ENCODE measurements at places on chromosomes 1 and 21. TPM values are rescaled to one million over a fixed set of nuclear protein-coding genes. Genes with fewer than 3 reads are reported as not detected.
A peak's percentile ranks its signal among the peaks of the same experiment; 100 is the strongest.

The PRDX6 gene
- 459 TPM for total RNA-seq

The OR6N1 gene
- total RNA-seq: not detected

The RBM11 gene
- total RNA-seq: 2.6 TPM

The CD5L gene
- total RNA-seq: not detected

GRCh38 chr1:115672224-115673009, 30.6 kb downstream of the VANGL1 start:
- no peaks in the 10 kb centered on the region for H3K27me3 ChIP-seq
- peaks cover 48% of the 10 kb centered on the region for H3K4me1 ChIP-seq
- no peak overlapping the region for H3K27ac ChIP-seq
- H3K4me3 ChIP-seq: no peak overlapping the region
- no peak for DNase-seq

- H3K4me3 ChIP-seq: no peak overlapping the region
- H3K36me3 ChIP-seq: no peaks in the 10 kb centered on the region
- no peak for DNase-seq
- H3K27me3 ChIP-seq: no peaks in the 10 kb centered on the region
These were observed 40.2 kb downstream of the GPR161 start for GRCh38 chr1:168096296-168097165.

DNA sequence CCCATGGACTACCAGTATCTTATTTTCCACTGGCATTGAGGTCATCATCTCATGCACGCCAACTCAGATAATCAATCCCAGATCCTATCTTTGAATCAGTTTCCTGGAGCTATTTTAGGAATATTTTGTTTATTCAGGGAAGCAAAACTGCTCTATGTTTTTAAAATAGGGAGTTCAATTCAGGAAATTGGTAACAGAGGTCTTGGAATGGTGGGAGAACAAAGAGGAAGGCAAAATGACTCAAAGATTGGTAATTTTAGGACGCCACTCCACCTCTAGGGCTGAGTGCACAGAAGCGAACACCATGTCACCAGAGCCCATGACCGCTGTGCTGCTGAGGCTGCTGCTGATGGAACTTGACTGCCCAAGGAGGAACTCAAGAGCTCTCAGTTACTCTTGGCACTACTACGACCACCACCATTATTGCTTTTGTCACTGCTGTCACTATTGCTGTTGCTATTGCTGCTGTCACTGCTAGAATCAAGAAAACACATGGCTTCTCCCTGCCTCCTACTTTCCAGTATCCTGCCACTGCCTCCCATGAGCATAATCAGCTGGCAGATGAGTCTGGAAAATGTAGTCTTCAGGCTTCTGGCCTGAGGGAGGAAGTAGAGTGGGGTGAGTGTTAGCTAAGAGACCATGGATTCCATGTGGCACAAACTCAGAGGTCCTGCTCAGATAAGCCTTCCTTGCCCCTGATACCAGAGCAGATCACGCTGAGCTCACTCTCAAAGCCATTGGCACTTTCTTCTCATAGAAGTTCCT, 71.6 kb upstream of the CNIH3 start:
- no peak overlapping the region for H3K4me3 ChIP-seq
- no peaks in the 10 kb centered on the region for H3K27me3 ChIP-seq
- no peaks in the 10 kb centered on the region for H3K36me3 ChIP-seq
- H3K27ac ChIP-seq: peak overlapping the region; percentile 98

DNA sequence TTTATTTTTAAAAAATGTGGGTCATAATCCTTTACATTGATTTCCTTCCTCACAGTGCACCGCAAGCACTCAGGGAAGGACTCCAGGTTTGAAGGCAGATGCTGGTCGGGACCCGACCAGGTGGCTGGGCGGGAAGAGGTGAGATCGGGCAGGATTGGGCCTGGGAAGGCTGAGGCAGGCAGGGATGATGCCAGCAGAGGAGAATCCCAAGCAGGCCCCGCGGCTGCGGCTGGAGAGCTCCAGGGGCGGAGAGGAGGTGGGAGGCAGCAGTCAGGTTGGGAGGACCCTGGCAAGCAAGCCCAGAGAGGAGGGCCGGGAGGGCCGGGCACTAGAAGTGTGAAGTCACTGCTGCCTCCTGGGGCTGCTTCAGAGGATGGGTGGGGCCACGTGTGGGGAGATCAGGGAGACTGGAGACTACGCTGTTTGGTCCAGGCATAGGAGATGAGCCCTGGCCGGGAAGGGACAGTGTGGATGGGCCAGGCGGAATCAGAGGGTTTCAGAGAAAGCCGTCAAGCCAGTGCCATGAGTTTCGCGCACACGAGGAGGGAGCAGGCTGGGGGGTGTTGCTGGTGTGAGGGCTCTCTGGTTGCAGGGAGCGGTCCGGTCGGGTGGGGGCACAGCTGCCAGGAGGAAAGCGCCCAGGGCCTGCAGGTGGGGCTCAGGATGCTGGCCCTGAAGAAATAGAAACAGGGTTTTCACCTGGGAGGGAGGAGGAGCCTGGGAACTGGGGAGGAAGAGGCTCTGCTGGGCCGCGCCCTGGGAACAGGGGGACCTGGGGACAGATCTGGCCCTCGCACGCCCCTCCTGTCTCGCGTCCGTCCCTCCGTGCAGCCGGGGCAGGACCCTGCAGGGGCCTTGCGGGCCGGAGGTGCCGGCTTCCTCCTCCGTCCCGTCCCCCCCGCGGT, 888 bp upstream of the COL18A1 start:
- H3K27ac ChIP-seq: no peak overlapping the region
- peak overlapping the region; percentile 44 for H3K4me3 ChIP-seq
- no peaks in the 10 kb centered on the region for H3K27me3 ChIP-seq
- peaks cover 27% of the 10 kb centered on the region for H3K4me1 ChIP-seq

DNA sequence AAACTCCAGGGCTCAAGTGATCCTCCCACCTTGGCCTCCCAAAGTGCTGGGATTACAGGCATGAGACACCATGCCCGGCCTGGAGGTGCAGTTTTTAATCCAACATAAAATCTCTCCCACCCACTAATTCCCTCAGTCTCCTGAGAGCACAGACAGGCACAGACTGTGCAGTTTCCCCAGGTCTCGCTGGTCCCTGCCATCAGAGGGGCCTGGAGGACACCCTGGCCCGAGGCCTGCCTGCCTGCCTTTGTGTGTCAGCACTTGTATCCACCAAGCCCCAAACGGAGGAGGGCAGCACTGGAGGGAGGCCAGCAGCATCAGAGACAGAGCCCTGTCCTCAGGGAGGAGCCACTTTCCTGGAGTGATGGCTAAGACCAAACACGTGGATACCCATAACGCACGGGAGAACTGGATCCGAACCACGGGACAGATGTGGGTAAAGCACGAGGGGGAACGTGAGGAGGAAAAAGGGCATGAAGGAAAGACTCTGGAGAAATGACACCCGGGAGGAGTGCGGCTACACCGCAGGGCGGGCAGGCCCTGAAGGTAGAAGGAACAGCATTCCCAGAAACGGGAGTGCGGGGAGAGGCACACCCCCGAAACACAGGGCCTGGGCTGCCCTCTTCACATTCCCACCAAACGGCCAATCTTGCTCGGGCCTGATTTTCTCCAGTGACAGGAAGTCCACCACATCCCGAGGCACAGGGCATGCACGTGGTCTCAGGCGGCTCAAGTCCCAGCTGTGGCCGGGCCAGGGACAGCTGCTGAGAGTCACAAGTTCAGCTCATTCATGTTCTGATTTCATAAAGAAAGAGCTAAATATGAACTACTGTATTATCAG, 29.7 kb downstream of the NPHP4 start:
- H3K36me3 ChIP-seq: no peaks in the 10 kb centered on the region
- DNase-seq: no peak
- no peak overlapping the region for H3K4me3 ChIP-seq
- no peaks in the 10 kb centered on the region for H3K27me3 ChIP-seq

- no peaks in the 10 kb centered on the region for H3K36me3 ChIP-seq
- no peaks in the 10 kb centered on the region for H3K27me3 ChIP-seq
- no peak overlapping the region for H3K4me3 ChIP-seq
These were observed 6.6 kb downstream of the SDC3 start for GRCh38 chr1:30901798-30902581.

DNA sequence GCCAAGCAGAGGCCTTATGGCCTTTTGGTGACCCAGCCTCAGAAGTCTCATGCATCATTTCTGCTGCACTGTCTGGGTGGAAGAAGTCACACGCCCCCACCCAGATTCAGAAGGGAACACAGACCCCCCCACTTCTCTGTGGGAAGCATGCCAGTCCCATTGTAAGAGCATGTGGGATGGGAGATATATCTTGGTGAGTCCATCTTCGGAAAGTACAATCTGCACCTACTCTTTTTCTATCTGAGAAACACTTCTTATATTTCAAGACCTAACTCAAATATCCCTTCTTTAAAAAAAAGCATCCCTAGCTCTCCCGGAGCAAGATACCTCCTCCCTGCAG, 159.6 kb upstream of the FGGY start:
- peaks cover 7% of the 10 kb centered on the region for H3K4me1 ChIP-seq
- no peaks in the 10 kb centered on the region for H3K27me3 ChIP-seq
- no peak for DNase-seq
- no peak overlapping the region for H3K4me3 ChIP-seq
- no peak overlapping the region for H3K27ac ChIP-seq

DNA sequence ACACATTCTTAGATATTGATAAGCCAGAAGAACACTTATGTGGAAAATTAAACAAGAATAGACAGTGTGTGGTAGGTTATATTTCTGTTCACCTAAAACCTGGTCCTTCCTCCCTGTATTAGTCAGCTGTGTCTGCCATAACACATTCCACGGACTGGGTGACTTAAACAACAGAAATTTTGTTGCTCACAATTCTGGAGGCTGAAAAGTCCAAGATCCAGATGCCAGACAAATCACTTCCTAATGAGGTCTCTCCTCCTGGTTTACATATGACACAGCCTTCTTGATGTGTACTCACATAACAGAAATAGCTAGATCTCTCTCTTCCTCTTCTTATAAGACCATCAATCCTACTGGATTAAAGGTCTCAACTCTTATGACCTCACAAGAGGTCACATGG, 25.7 kb downstream of the JMJD4 start:
- no peak for DNase-seq
- H3K27ac ChIP-seq: no peak overlapping the region
- no peaks in the 10 kb centered on the region for H3K36me3 ChIP-seq
- H3K27me3 ChIP-seq: no peaks in the 10 kb centered on the region
- no peaks in the 10 kb centered on the region for H3K4me1 ChIP-seq
- H3K4me3 ChIP-seq: no peak overlapping the region

- DNase-seq: no peak
- H3K4me3 ChIP-seq: no peak overlapping the region
- no peaks in the 10 kb centered on the region for H3K27me3 ChIP-seq
- H3K27ac ChIP-seq: no peak overlapping the region
These were observed 68.8 kb downstream of the CLDN17 start for GRCh38 chr21:30097791-30098190.
